ENCODE measurements at places on chromosomes 4 and X.
A peak's percentile ranks its signal among the peaks of the same experiment; 100 is the strongest.

GRCh38 chr4:147984065-147984777 is 252.3 kb downstream of the ARHGAP10 start:
- peak; percentile 19 for DNase-seq

DNA sequence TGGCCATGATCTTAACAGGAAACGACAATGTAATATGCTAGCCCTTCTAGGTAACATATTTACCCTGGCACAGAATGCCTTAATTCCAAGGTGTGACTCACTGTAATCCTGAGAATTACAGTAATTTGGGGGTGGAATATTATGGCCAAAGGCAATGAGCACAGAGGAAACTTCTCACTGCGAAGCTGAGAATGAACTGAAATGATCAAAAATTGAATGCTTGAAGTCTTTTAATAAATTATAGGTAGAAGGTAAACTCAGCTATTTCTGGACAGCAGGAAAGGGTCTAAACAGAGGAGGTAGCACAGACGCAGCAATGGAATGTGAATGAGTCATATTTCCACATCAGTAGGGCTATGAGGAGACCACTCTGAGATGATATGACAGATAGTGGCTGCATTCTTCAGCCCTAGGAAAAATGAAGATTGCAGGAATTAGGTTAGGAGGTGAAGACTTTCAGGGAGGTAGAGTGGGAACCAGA is 312.6 kb downstream of the PACRGL start:
- no peak for DNase-seq

GRCh38 chr4:69707807-69708206 is 52.6 kb downstream of the SULT1B1 start:
- DNase-seq: peak; percentile 7

GRCh38 chrX:65608026-65608425 is 59.4 kb upstream of the MSN start:
- DNase-seq: no peak

DNA sequence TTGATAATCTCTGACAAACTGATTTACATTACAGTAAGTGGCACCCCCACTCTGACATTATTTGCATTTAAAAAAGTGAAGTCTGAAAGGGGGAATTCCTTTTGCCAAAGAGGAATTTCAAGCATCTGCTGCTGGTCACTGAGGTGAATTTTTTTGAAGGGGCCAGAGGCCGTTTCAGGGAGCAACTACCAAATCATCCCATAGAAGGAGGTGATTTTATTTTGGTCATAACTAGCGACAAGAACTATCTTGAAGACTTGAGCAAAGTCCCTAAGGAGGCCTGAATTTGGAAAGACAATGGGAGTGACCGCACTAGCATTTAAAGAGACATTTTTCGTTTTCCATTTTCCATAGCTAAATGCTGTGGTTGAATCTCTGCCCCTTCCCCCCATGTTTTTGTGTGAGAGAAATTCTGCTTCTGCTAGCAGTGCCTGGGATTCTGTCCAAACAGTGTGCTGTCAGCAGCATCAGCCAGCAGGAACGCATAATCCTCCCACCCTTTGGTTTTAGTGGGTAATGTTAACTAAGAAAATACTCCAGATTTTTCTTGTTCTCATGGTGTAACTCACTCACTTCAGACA is 110.1 kb upstream of the MED14 start:
- no peak for DNase-seq

DNA sequence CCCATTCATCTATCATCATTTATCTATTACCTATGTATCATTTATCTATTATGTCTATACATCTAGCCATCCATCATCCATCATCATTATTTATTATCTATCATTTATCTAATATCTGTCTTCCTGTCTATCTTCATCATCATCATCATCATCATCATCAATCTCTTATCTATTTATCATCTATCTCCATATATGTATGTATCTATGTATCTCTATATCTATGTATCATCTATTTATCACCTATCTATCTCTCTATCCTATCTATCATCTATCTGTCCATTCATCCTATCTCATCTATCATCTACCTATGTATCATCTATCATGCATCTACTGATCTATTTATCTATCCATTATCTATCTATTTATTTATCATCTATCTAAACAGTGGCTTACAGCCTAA is 3.8 kb upstream of the GYG2 start:
- DNase-seq: no peak

- no peak for DNase-seq
Observed at GRCh38 chrX:153806999-153807575, 12.6 kb downstream of the SSR4 start.

GRCh38 chr4:158530381-158530780 is 8.7 kb downstream of the RXFP1 start:
- DNase-seq: no peak

GRCh38 chrX:43592597-43592996 is 63.5 kb upstream of the MAOA start:
- no peak for DNase-seq

DNA sequence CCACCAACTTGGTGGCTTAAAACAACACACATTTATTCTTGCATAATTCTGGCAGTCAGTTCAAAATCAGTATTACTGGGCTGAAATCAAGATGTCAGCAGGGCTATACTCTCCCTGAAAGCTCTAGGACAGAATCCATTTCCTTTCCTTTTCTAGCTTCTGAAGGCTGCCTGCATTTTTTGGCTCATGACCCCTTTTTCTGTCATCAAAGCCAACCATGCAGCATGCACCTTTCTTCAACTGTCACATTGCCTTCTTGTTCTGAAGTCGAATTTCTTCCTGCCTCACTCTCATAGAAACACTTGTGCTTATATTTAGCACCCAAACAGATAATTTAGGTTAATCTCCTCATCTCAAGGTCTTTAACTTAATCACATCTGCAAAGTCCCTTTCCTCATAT is 79.8 kb upstream of the PPP1R2C start:
- no peak for DNase-seq

- peak; percentile 8 for DNase-seq
Observed at GRCh38 chr4:166386491-166387360, 513.7 kb downstream of the TLL1 start.

DNA sequence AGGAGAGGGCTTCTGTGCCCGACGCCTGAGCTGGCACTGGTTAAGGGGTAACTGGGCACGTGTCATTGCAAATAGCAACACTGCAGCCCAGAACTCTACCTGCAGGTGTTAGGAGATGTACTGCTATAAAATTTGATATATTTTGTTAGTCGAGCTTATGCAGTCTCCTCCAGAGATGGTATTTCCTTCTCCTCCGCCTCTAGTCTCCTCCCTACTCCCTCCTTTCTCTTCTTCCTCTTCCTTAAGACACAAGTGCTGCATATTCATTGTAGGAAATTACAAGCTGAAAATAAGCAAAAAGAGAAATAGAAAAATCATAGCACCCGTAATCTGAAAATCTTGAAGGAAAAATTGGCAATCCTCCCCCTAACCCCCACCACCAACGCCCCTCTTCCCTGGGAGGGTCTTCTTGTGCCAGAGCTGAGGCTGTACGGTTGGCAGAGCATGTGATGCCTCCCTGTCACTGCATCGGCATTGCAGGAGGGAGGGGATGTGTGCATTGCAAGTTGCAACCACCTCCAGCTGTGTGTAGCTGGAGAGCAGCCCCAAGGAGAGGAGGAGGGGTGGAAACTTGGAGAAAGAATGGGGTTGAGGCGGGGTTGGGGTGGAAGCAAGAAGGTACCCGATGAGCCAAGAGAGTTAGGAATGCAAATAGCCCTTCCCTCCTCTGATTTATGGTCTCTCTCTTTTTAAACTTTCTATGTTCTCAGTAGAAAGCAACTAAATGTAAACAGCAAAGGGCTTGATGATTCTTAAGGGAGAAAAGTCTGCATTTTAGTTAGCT is 48.3 kb upstream of the MND1 start:
- no peak for DNase-seq

- DNase-seq: no peak
Observed at GRCh38 chr4:74097631-74098426, 1.2 kb downstream of the CXCL2 start.
